ENCODE measurements at places on chromosomes 3 and 15. TPM values are rescaled to one million over a fixed set of nuclear protein-coding genes. Genes with fewer than 3 reads are reported as not detected.

The SLC6A20 gene
- 17.0 TPM for total RNA-seq

DNA sequence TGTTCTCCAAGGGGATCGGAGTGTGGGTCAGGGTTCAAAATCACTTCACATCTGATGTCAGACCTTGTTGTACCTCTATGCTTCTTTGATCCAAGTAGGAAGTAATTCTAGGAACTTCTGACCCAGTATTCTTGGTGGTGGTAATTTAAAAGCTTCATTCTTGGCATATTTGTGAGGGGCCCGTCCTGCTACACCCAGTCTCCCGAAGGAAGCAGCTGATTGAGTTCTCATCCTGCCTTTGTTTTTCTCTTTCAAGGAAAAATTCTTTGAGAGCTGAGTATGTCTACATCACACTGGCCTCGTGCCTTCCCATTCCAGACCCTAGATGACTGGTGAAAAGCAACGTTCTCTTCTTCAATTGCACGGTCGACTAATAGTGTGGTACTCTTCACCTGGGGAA, 234.4 kb upstream of the TPRG1 start:
- H3K27me3 ChIP-seq, result no peaks in the 10 kb centered on the region
- H3K4me3 ChIP-seq, result no peak overlapping the region
- H3K36me3 ChIP-seq, result no peaks in the 10 kb centered on the region
- H3K4me1 ChIP-seq, result peaks cover 37% of the 10 kb centered on the region

The CCR3 gene
- not detected for total RNA-seq

DNA sequence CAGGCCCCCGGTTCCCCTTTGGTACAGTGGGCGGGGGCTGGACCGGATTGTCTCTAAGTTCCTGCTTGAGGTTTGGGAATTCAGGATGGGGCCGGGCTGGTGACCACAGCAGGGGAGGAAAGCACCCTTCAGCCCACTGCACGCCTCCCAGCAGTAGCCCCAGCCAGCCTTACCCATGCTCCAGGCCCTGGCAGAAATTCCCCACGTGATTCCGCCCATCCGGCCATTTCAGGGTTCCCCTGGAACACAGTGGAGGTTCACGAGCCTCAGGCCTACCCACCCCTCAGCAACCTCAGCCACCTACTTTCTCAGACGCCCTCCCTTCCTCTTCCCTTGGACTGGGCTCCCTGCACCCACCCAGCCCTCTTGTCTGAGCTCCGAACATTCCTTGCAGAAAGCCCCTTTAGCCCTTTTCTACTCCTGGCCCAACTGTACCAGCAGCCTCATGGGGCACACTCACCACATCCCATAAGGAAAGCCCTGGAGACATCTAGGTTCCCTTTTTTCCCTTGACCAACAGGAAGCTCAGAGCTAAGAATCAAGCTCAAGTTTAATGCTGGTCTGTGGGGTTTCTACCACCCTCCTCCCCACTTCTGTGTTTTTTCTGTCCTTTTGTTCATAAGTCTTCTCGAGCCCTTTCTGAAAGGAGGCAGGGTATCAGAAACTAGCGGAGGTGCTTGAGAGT, 11.5 kb downstream of the ALS2CL start:
- H3K4me3 ChIP-seq, result no peak overlapping the region
- no peak for DNase-seq
- H3K27ac ChIP-seq, result no peak overlapping the region
- H3K36me3 ChIP-seq, result no peaks in the 10 kb centered on the region

The DLL4 gene
- 18.1 TPM for total RNA-seq

The RBMS3 gene
- total RNA-seq, result 51.6 TPM

GRCh38 chr3:10463533-10464434, 41.6 kb downstream of the ATP2B2 start:
- H3K36me3 ChIP-seq, result no peaks in the 10 kb centered on the region
- peaks cover 18% of the 10 kb centered on the region for H3K27me3 ChIP-seq
- no peaks in the 10 kb centered on the region for H3K4me1 ChIP-seq
- no peak for DNase-seq
- no peak overlapping the region for H3K4me3 ChIP-seq

GRCh38 chr3:169390741-169391305, 272.7 kb downstream of the MECOM start:
- no peak overlapping the region for H3K4me3 ChIP-seq
- no peaks in the 10 kb centered on the region for H3K27me3 ChIP-seq
- peak overlapping the region; percentile 70 for H3K27ac ChIP-seq
- no peaks in the 10 kb centered on the region for H3K36me3 ChIP-seq

DNA sequence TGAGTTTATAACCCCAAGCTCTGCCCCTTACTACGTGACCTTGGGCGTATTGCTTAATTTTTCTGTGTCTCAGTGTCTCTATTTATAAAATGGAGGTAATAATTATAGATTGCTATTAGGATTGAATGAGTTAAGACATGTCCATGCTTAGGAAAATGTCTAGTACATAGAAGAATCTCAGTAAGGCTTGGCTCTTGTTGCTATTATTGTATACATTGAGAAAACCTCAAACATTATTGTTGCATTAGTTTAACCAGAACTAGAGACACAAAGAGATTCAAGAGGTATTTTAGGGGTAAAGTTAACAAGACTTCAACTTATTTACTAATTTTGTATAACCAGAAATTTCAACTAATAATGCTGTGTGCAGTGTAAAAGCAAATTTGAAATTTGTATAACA, 66.7 kb downstream of the MEF2A start:
- DNase-seq, result no peak
- peaks cover 57% of the 10 kb centered on the region for H3K4me1 ChIP-seq
- no peaks in the 10 kb centered on the region for H3K27me3 ChIP-seq
- peaks cover 20% of the 10 kb centered on the region for H3K36me3 ChIP-seq
- no peak overlapping the region for H3K27ac ChIP-seq

The TPRG1 gene
- 12.8 TPM for total RNA-seq

- H3K27me3 ChIP-seq, result peaks cover 42% of the 10 kb centered on the region
- no peaks in the 10 kb centered on the region for H3K4me1 ChIP-seq
- H3K27ac ChIP-seq, result no peak overlapping the region
- no peaks in the 10 kb centered on the region for H3K36me3 ChIP-seq
Observed at GRCh38 chr3:172454180-172454579, 5.9 kb upstream of the GHSR start.

- H3K36me3 ChIP-seq, result no peaks in the 10 kb centered on the region
- no peaks in the 10 kb centered on the region for H3K27me3 ChIP-seq
- no peak for DNase-seq
- H3K27ac ChIP-seq, result no peak overlapping the region
- H3K4me3 ChIP-seq, result no peak overlapping the region
Observed at GRCh38 chr3:59620325-59620724, 570.5 kb upstream of the CFAP20DC start.

- H3K4me1 ChIP-seq, result no peaks in the 10 kb centered on the region
- H3K4me3 ChIP-seq, result no peak overlapping the region
- H3K36me3 ChIP-seq, result no peaks in the 10 kb centered on the region
- DNase-seq, result peak; percentile 7
- no peak overlapping the region for H3K27ac ChIP-seq
- no peaks in the 10 kb centered on the region for H3K27me3 ChIP-seq
Observed at GRCh38 chr15:55003965-55004873, 192.5 kb downstream of the RSL24D1 start.

The HIGD2B gene
- total RNA-seq, result 0.24 TPM

The LRRN1 gene
- 1.9 TPM for total RNA-seq
